ENCODE measurements at places on chromosomes 5 and 9.

DNA sequence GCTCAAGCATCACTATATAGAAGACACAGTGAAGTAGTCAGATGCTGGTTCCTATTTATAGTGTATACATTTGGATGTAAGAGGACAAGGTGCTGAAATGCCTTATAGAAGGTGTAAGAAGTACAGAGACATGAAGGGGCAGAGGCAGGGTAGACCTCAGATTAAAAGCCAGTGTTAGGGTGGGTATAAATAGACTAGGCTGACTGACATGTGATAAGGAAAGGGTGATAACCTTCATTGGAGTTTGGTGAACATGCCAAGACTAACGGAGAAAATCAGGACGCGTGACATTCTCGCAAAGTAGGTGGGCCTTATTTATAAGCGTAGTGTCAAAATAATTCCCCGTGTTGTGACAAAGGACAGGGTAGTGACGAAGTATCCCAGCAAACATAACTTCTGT is 59.1 kb upstream of the HRH2 start:
- no peak for DNase-seq

GRCh38 chr5:38408446-38409198 is 147.8 kb downstream of the LIFR start:
- no peak for DNase-seq

DNA sequence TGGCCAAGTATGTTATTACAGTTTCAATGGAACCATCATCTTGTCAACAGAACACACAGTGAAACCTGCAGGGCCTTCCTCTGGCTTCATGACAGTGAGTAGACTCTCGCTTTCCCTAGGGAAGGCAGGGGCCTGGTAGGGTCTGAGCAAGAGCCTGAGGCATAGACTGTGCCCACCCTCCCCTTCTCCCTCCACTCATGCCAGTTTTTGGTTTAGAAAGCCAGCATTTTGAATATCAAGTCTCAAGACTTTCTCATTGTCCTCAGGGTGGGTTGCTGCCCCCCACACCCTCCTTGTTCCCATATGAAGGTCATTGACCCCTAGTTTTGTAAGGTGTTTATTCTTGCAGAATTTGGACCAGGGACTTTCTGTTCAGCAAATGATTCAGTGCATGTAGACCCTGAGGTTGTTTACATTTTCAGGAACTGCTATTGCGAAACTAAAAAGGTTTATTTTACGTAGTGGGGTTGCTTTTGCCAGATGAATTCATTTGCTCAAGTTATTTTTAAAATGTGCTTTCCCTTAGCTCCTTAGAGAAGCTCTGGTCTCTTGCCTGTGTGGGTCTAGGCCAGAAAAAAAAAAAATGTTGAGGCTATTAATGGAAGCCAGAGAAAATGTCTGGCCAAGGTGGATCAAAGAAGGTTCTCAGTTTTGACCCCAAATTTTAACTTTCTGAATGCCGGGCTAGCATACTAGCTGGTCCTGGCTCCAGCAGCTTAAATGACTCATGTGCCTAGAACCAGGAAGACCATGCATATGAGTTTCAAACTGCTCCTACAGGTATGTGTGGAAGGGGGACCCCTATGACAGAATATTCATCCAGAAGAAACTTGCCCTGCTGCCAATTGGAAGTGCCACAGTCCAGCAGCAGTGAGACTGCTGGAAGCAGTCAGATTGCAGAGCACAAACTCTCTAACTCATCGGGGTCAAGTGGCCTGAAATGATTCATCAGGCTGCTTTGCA is 10.1 kb upstream of the MOB3B start:
- no peak for DNase-seq

GRCh38 chr9:14340219-14340873 is 26.4 kb upstream of the NFIB start:
- DNase-seq = no peak

DNA sequence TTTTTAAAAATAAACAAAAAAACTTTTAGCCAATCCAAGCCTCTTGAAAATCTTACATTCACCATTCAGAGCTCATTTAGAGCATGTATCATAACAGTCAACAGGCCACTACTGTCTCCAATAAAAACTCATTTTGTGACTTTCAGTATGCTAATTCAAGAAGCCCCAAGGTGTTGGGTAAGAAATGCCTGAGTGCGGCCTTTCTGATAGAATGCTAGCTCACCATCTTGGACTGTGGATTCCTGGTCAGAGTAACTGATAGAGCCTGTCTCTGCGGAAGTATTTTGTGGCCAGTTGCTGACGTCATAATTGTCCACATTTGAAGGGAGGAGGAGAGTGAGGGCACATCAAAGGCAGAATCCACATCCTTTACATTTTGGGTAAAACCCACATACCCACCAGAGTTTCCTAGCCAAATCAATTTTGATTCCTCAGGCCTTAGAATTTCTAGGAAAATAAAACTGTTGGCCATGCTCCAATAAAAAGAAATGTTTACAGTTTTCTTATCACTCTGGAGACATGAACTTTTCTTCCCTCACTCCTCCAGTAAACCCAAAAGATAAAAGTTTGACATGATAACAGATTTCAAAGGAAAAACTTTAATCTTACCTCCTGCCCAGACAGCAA is 41.1 kb upstream of the ERCC6L2 start:
- no peak for DNase-seq

All from NCI-H82 (cell line).